Foreskin fibroblast (primary cell): ENCODE measurements at places on chromosomes 7 and 10.

DNA sequence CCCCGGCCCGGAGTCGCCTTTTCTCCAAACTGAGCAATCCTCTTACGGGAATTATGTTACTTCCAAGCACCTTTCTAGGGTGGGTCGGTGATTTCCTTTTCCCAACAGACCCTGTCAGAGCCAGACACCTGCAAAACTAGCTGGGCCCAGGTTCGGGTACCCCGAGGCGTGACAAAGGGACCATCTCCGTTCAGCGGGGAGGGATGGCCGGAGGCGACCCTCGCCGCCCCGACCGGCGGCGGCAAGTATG, 445 bp downstream of the PPA1 start:
- DNase-seq, result no peak

DNA sequence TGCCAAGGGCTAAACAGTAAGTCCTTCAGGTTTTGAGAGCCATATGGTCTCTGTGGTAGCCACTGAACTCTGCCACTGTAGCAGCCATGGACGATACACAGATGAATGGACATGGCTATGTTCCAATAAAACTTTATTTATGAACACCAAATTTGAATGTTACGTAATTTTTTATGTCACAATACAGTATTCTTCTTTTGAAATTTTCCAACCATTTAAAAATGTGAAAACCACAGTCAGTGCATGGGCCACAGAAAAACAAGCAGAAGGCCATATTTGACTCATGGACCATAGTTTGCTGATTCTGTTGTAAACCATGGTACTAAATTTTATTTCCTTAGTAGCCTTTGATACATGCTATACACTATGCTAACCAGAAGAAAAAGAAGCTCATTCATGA, 361.8 kb downstream of the MAGI2 start:
- DNase-seq, result peak; percentile 29

DNA sequence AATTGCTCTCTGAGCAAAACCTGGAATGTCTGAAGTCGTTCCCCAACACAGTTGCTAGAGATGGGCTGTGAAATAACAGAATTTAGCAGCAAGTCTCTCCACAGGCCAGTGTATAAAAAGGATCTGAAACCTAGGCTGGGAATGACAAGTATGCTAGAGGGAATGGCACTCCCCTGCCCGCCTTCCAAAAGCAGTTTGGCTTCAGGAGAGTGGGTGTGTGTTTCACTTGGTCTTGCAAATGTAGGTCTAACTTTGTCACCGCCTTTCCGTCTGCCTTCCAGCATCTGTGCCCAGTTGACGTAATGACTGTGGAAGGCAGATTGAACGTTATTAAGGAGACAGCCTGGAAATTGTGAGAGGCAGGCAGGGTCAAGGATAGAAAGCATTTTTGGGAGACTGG, 18.0 kb upstream of the MTURN start:
- peak; percentile 47 for DNase-seq

GRCh38 chr7:88628363-88629085, 131.0 kb upstream of the ZNF804B start:
- no peak for DNase-seq

DNA sequence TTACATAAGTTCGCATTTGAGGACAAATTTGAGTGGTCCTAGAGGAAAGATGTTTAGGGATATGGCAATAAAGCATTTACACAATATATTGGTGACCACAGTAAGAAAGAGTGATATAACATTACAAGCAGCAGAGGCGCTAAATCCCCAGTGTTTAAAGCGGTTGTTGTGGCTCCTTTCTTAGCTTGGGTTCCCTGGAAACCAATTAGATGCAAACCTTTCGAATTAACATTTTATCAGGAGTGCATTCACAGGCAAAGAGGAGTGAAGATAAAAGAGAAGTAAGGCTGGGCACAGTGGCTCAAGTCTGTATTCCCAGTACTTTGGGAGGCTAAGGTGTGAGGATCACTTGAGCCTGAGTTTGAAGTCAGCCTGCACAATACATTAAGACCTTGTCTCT, 331.1 kb downstream of the BICC1 start:
- no peak for DNase-seq

DNA sequence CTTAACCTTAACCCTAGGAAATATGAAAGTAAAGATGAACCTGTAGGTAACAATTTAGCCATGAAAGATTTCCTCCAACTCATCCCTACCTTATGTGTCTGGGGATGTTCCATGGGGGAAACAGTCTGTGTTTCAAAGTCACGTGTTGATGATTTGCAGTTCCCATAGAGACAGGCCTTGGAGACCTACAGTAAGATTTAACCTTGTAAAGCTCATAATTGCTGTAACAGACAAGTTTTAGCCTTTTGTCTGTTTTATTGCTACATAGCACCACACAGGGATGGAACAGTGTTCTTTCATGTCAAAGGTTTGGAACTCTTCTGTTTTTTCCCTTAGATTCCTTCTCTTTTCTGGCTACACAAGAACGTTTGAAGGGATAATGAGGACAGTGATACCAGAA, 35.2 kb upstream of the ITGA8 start:
- no peak for DNase-seq

GRCh38 chr10:88289342-88289741, 293.8 kb downstream of the RNLS start:
- DNase-seq, result peak; percentile 70

GRCh38 chr10:92913973-92914372, 65.7 kb downstream of the EXOC6 start:
- DNase-seq, result no peak

GRCh38 chr10:113273181-113274163, 279.4 kb upstream of the HABP2 start:
- no peak for DNase-seq

DNA sequence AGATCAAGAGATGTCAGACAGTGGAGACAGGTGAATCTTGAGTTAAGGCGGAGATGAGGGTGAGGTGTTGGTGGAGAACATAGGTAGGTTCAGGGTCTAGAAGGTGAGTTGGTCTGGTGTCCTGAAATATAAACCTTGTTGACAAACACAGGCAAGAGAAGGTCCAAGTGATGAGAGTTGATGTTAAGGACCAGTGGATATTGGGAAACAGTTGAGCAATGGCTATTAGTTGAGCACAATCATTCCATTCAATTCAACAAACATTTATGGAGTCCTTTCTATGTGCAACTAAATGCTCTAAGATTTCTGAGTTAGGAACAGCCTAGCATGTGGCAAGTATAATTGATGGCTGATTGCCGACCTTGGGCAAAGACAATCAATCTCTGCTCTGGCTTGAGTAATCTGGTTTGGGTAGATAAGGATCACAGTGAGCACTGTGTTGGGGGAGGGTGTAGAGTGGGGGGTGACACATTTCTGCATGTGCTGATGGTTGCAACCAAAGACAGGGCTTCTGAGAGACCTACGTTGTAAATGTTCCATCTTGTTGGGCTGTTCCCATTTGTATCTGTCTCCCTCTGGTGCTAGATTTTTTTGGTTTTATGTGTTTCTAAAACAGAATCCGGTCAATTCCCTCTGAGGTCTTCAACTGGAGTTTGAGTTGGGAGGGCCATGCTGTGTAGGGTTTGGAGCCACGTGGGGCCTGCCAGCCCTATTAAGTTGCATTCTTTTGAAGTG, 201.1 kb downstream of the BAMBI start:
- DNase-seq, result no peak

DNA sequence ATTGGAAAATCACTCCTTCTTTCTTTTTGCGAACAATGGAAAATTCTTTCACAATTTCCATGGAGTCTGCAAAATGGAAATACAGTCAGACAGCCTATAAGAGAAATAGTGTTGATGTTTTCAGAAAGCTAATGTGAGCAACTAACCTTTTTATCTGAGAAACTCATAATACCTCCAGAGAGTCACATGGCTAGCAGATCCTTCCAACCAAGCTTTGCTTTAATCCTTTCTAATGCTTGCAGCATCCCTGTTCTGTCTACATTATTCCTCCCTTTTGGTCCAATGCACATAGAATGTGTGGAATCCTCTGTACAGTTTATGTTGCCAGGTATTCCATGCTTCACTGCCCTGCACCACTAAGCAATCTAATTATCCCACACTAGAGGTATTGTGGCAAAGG, 717.5 kb upstream of the LRRN3 start:
- no peak for DNase-seq

DNA sequence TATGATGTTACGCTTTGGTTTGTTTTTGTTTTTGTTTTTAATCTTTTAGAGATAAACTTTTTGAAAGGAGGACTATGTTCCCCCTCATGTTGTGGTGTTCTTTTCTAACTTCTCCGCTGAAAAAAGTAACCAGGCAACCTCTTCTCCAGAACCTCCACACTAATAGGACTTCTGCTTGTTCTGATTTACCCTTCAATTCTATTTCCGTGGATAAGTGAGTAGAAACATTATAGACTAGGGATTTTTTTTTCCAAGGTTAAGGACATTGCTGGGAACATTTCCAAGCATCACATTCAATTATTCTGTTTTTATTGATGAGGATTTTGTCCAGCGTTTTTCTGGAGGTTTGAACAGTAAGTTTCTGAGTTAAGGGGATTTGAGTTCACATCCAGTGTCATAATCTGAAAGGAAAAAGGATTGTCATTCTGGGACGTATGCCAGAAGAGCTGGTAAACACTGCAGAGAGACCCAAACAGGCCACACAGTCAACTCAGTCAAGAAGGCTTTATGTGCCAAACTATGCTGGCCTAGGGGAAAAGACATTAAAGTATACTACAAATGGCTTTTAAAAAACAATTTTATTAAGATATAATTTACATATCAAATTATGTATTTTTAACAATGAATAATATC, 28.3 kb upstream of the RALA start:
- DNase-seq, result no peak

DNA sequence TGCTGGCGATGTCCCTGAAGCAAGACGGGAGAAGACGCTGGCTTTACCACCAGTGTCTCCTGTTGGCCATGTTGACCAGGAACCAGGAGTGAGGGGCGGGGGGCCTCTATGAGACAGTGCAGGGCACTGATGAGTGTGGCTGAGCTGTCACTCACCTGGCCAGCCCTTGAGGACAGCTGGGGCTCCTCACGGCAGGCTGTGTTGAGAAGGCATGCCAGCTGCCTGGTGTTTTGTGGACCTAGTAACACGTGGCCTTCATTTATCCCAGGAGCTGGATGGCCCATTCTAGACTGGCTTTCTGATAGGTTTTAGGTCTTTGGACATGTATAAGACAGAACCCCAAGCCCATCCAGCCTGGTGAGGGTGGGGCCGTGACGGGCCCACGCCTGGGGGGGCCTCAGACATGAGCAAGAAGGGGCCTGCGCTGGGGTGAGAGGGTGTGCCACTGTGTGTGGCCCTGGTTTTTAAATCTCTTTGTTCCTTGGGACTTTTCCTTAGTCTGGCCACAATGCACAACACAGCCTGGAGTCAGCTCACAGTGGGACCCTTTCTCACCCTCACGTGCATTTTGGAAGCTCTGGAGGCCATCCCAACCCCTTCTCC, 10.5 kb downstream of the RHBDD2 start:
- DNase-seq, result no peak

DNA sequence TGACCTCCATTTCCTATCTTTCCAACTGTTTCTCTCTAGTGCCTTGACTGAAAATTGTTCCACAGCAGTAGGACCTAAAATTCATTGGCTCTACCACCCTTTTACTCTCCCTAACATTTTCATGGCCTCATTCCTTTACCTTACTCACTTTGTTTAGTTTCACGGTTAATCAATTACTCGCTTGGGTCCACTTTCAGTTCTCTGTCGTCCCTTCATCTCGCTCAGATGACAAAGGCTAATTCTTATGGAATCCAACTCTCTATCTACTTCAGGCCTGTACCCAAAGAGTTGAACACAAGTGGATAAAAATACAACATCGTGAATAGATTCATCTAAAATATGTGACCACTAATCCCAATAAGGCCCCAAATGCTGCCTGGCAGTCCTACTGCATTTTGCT, 85.9 kb upstream of the ADO start:
- DNase-seq, result no peak

DNA sequence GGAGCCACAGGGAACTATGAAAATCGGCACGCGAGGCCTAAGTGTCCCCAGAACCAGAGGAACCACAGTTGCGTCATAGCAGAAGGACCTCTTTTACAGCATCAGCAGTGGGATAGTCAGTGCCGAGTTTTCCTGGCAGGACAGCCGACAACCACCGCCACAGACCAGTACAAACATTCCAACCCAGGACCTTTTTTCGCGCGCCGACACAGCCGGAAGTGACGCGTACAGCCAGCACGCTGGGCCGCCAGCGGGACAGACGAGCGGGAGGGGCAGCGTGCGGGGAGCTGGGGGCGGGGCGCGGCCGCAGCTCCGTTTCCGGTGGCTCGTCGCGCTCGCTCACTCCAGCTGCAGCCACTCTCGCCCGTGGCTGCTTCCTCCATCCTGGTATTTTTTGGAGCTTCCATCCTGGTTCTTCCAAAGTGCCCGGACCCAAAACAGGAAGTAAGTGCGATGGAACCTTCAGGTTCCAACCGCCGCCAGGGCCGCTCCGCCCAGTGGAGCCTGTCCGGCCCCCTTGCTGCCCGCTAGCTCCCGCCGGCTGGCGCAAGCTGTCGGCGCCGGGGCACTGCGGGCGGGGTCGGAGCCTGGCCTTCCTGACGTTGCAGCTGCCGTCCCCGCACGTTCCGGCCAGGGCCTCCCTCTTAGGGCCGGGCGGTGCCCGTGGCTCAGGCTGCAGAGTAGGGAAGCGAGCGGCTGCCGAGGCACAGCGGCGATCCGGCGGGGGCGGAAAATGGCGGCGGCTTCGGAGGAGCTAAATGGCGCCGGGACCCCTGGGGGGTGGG, at the start of gene DMTF1:
TSS of gene DMTF1 (plus strand) at position 342 of the 785 bp plus-strand sequence. CDS start 12,489 bp downstream, outside the sequence.
- DNase-seq, result peak; percentile 98

DNA sequence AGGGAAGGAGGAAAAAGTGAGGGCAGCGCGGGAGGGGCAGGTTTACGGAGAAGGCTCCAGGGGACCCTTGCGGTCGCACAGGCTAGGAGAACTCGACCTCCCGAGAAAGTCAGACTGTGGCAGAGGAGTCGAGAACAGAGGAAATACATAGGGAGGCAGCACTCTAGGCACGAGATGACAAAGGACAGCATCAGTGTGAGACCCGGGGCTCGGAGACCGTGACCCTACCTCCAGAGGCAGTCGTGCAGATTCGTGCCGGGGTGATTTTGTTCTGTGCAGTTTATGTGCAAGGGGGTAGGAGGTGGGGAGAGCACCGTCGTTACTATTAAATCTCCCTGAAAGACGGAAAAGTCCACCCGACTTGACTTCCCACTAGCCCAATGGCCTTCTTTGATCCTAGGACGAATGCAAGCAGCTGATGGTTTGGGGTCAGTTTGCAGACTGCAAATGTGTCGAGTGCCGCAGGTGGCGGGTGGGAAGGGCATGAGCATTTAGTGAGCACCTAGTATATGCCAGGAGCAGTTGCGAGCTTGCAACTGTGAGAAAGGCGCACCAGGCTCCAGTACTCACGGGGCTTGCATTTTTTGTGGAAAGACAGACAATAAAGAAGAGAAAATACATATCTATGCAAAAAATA, 674 bp upstream of the OSBPL3 start:
- DNase-seq, result no peak

GRCh38 chr10:63543576-63543962, 22.4 kb downstream of the REEP3 start:
- no peak for DNase-seq

DNA sequence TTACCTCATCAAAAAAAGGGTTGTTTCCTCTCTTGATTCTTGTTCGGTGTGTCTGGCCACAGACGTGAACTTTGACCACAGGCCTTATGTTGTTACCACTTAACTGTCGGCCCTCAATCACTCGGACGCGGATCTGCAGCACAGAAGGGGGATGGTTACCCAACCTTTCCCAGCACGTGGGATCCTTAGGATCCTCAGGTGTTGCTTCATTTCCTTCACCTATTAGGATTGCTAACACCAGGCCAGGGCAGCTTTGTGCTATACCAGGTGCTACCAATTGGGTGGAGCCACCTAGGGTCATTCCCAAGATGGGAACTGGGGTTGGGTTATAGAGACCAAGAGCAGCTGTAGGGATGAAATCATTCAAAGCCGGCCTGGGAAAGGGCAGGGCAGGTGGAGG, 73.4 kb downstream of the MYOF start:
- DNase-seq, result no peak

GRCh38 chr7:79227044-79227443, 226.4 kb downstream of the MAGI2 start:
- no peak for DNase-seq
